ENCODE measurements at places on chromosomes 1 and 21. TPM values are rescaled to one million over a fixed set of nuclear protein-coding genes. Genes with fewer than 3 reads are reported as not detected.

Gene KRTAP10-3
- total RNA-seq: not detected

Gene SNAPIN
- total RNA-seq: 44.5 TPM

Gene KCNA3
- 0.90 TPM for total RNA-seq

Gene NHLH1
- 0.42 TPM for total RNA-seq

Gene SYT14
- total RNA-seq: not detected

Gene SH2D2A
- 4.7 TPM for total RNA-seq

- DNase-seq: no peak
Observed at GRCh38 chr1:26045722-26046245, at the start of gene SLC30A2. SLC30A2 (minus strand) TSS chr1:26046118; CDS start chr1:26045896, 222 bp downstream.

GRCh38 chr1:43587594-43587993 is 56.9 kb downstream of the PTPRF start:
- DNase-seq: no peak

DNA sequence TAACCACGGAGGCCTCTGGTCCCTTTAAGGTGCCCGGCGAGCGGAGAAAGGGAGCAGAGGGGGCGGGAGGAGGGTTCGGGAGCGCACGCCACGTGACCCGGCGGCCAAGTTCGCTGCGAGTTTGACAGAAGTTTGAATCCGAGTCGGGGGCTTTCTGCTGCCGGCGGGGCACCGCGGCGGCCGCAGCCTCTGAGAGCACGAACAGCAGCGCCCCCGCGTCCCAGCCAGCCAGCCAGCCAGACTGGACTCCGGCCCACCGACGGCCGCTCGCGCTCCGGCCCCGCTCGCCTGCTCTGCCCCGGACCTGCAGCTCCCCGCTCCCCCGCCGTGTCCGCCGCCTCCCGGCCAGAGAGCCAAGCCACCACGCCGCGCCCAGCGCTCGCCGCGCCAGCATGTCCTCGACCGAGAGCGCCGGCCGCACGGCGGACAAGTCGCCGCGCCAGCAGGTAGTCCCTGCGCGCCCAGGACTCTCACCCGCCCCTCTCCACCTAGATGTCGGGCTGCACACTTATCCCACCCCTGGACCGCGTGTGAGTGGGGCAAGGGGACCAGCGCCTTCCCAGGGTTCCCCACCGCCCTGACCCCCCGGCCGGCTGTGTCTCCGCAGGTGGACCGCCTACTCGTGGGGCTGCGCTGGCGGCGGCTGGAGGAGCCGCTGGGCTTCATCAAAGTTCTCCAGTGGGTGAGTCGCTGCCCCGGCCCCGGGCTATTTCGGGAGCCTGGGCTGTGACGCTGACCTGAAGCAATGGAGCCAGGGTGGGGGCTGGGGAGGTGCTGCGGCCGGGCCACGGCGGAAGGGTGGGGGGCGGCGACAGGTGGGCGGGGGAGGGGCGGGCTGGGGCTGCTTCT is at the start of gene SYPL2:
TSS of gene SYPL2 (plus strand) at position 95 of the 849 bp plus-strand sequence. CDS start at position 393, 298 bp downstream.
- DNase-seq: no peak

DNA sequence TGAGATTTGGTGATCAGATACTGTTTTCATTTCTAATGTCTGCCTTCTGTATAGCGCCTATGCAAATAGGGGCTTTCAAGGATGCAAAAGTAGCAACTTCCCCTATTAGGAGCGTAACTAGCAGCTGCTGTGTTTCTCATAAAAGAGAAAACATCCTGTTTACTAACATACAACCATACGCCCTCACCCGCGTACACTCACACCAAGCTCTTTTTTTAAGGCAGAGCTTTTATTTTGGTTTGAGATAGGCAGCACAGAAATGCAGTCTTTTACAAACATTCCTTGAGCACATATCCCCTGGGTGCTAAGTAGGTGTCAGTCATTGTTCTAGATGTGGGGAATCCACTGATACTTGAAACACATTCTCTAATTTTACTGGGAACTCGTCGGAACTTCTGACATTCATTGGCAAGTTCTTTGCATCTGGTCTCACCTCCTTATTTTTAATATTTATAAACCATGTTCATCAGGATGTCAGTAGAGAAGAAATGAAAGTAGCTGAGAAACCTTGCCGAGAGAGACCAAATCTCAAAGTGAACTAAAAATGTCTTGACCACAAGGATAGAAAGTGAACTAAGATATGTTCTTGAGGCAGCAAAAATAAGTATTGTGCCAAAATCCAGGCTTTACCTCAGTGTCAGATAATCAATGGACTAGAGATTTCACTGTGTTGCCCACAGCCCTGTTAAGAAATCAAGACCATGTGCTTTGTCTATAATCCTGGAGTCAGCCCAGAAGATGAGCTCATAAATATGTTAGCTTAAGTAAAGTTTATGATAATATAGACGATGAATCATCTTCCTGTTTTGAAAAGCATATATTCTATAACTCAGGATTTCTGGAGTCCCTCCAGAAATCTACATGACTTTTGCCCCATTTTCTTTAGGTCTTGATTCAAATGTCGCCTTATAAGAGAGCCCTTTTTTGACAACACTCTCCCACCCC is 350.9 kb downstream of the ST6GALNAC3 start:
- no peak for DNase-seq

- DNase-seq: no peak
Observed at GRCh38 chr1:67058242-67058641, 4.3 kb upstream of the SLC35D1 start.

DNA sequence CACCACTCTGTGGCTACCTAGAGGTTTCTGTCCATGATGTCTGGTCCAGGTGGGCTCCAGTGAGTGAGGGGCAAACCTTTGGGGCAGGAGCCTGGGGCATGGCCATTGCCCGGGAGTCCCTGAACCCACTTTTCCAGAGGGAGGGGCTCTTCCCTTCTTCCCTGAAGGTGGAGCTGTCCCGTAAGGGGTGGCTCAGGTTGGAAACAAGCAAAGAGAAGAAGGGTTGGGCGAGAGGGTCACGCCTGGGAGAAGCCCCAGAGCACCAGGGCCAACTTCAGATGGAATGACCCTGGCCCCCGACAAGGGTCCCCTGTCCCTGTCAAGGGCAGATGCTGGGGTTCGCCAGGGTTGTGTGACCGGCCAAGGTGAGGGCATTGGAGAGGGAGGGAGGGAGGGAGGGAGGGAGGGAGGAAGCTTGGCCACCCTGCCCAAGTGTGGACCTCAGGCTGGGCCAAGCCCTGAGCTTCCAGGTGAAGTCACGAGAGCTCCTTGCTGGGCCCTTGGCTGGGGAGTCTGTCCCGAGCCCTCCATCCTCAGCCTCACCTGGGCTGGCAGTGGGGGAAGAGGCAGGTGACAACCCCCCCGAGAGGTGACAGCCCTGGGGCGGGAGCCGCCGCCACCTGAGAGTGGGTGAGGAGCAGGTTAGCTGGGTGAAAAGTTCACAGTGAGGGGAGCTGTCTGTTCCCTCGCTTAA is 69.6 kb downstream of the DHRS3 start:
- DNase-seq: peak; percentile 88

GRCh38 chr1:174217787-174218574 is 58.7 kb downstream of the RABGAP1L start:
- no peak for DNase-seq
